ENCODE measurements at places on chromosomes 7 and 10. TPM values are rescaled to one million over a fixed set of nuclear protein-coding genes. Genes with fewer than 3 reads are reported as not detected.

DNA sequence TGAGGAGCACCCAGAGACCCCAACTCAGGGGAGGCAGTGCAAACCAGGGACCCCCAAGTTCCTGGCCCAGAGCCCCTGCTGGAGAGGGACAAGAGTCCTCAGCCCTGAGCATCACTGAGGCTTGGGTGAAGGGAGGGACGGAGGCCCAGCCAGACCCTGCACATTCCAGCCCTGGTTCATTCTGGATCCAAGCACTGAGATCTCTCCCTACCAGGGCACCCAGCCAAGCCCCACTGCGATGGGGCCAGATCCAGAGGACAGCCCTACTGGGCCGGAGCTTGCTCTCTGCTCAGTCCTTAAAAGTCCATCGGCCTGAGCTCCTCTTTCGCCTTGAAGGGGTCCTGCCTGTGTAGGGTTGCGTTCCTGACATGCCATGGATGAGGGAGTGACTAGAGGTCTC lies 40.5 kb upstream of the RABGEF1 start:
- DNase-seq, result peak; percentile 76

GRCh38 chr7:73363225-73364005 lies 35.5 kb downstream of the FKBP6 start:
- DNase-seq, result no peak

GRCh38 chr10:5043716-5044115 lies 40.1 kb upstream of the AKR1C2 start:
- DNase-seq, result no peak

DNA sequence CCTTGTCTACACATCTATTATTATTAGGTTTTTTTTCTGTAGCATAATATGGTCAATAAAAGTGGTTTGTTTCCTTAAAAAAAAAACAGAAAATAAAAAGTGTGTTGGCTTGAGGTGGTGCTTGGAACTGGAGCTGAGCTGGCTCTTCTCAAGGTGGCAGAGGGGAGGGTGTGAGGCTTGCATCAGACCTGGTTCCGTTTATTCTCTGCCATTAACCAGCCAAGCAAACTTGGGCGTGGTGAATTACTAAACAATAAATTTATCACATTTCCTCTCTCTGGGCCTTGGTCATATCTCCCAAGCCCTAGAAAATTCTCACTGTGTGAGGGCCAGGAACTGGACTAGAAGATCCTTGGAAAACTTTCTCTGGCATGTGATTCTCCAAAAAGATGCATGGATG lies 427.5 kb upstream of the MKI67 start:
- DNase-seq, result no peak

GRCh38 chr7:44665531-44666213 lies 59.2 kb downstream of the OGDH start:
- no peak for DNase-seq

- no peak for DNase-seq
These were observed 13.7 kb upstream of the TSPAN15 start for GRCh38 chr10:69437321-69438259.

Gene KCNH2
- total RNA-seq, result not detected

- no peak for DNase-seq
These were observed 563.9 kb upstream of the ADARB2 start for GRCh38 chr10:2301227-2301626.

- no peak for DNase-seq
These were observed 195.5 kb upstream of the CCDC6 start for GRCh38 chr10:60101821-60102220.

DNA sequence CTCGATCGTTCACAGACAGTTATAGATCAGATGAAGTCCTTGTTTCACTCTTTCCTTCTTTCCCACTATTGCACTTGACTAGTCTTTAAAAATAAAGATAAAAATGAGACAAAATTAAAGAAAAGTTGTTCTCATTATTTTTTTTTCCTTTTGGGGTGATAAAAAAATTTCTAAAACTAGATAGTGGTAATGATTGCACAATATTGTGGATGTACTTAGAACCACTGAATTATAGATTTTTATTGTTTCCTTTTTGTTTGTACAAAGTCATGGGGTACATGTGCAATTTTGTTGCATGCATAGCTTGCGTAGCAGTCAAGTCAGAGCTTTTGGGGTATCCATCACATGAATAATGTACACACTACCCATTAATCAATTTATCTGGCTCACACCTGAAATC lies 97.3 kb downstream of the PHTF2 start:
- no peak for DNase-seq

DNA sequence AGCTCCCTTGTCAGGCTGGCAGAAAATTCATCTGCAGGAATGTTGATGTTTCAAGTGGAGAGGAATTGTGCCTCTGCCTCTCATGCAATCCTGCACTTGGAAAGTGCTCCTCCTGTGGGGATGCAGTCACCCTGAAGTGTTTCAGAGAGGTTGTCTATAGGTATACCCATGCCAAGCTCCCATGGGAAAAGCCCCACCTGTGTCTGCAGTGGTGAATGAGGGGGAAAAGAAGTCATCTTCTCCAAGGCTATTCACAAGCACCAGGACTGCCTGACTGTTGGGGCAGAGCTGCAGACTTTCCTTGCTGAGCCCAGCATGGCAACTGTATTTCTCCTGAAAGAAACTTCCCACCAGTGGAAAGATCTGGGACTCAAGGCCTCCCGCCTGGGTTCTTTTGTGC lies 35.5 kb downstream of the GPR22 start:
- no peak for DNase-seq

Gene DRGX
- total RNA-seq, result not detected

Gene BNIP3
- total RNA-seq, result 29.2 TPM

Gene FIGNL1
- total RNA-seq, result 7.6 TPM

Gene ZNF117
- total RNA-seq, result 8.3 TPM

Gene DYNC1I1
- total RNA-seq, result 43.3 TPM

Gene TNRC18
- total RNA-seq, result 198 TPM

- no peak for DNase-seq
These were observed 300.7 kb downstream of the HDAC9 start for GRCh38 chr7:18796216-18796615.

Gene ELOVL3
- total RNA-seq, result not detected

DNA sequence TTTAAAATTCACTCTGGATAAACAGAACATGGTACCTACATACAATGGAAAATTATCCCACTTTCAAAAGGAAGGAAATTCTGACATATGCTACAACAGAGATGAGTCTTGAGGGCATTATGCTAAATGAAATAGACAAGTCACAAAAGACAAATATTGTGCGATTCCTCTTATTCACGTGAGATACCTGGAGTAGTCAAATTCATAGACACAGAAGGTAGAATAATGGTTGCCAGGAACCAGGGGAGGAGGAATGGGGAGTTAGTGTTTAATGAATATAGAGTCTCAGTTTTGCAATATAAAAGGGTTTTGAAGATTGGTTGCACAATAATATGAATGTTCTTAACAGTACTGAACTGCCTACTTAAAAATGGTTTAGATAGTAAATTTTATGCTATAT lies 69.8 kb upstream of the WAC start:
- no peak for DNase-seq

- no peak for DNase-seq
These were observed 91.8 kb upstream of the KLF14 start for GRCh38 chr7:130825819-130826218.

Gene FAM24B
- not detected for total RNA-seq

Gene ANKRD1
- total RNA-seq, result 4.9 TPM

DNA sequence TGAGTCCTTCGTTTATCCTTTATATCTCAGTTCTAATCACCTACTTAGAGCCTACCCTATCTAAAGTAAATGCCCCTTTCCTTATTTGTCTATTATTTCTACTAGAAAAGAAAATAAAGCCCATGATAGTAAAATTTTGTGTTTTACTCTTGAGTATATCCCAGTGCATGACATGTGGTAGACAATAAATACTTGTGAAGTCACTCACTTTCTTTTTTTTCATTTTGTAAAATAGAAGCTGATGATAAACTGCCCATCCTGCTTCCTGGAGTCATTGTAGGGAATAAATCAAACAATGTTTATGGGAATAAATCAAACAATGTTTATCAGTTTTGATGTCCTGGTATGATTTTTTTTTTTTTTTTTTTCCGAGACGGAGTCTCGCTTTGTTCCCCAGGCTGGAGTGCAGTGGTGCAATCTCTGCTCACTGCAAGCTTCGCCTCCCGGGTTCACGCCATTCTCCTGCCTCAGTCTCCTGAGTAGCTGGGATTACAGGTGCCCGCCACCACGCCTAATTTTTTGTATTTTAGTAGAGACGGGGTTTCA lies 36.1 kb downstream of the BTRC start:
- no peak for DNase-seq

- DNase-seq, result peak; percentile 64
These were observed 111.2 kb upstream of the ARHGAP21 start for GRCh38 chr10:24834869-24835268.

Gene AMZ1
- total RNA-seq, result 5.8 TPM

Gene SFTPA1
- total RNA-seq, result not detected

- no peak for DNase-seq
These were observed 13.0 kb upstream of the BAMBI start for GRCh38 chr10:28664369-28664740.

Gene RBM20
- 2.3 TPM for total RNA-seq

Gene CHN2
- total RNA-seq, result 0.64 TPM

- no peak for DNase-seq
These were observed 2.7 kb downstream of the COBL start for GRCh38 chr7:51313738-51314425.

Gene CYP2C19
- not detected for total RNA-seq

GRCh38 chr10:33314811-33315561 lies 19.5 kb downstream of the NRP1 start:
- no peak for DNase-seq

GRCh38 chr10:6036861-6037321 lies 25.3 kb downstream of the IL2RA start:
- DNase-seq, result peak; percentile 57

DNA sequence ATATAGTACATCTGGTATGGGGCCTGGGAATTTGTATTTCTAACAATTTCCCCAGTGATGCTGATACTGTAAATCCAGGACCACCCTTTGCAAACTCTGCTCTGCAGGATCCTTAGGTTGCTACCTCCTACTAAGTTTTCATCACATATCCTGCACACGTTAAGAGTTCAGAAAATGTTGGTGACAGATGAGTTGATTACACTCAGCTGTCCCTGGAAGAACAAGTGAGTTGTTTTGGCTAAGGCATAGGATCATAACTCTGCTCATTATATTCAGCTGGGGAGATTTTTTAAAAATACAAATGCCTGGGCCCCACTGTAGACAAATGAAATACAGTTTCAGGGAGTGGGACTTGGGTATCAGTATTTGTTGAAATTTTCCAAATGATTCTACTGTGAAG lies 274.6 kb upstream of the HABP2 start:
- DNase-seq, result no peak

DNA sequence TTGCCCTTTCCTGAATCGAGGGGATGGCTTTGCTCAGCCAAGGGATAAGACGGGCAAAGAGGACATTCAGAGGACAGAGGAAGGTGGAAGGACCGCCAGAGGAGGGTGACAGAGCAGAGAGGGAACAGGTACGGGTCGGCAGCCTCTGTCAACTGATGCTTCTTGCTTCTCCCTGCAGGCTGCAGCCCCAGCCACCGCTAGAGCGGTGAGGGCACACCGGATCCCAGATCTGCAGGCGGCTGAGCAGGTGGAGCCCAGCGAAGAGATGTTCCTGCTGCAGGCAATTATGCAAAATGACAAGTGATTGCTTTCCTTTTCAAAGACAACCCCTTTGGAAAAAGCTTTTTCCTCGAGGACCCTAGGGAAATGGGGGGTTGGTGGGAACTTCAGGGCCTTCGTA lies 181.9 kb upstream of the ANKRD30A start:
- no peak for DNase-seq

Gene MMD2
- not detected for total RNA-seq

Gene OR2AE1
- not detected for total RNA-seq

DNA sequence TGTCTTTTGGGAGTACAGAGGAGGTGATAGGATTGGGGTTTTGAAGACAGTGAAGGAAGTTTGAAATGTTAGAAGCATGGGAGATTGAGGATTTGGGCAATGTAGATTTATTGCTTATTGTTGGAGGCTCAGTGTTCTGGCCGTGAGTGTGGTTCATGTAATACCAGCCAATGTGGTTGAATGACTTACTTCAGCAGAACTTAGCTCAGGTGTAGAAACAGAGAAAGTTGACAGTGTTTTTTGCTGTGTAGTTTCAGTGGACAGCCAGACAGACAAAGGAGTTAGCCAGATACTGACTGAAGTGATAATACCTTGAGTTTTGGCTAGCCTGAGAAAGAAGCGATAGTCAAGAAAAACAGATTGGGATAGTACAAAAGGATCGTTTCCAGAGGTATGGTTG lies 88.5 kb downstream of the AHCYL2 start:
- DNase-seq, result no peak

- DNase-seq, result no peak
These were observed 95.3 kb downstream of the ZNF22 start for GRCh38 chr10:45096001-45096400.

Gene TMEM196
- not detected for total RNA-seq

Gene IKZF1
- total RNA-seq, result not detected

Gene WDFY4
- not detected for total RNA-seq

GRCh38 chr7:24854866-24855265 lies 97.6 kb upstream of the GSDME start:
- DNase-seq, result no peak

Gene TMEM176A
- not detected for total RNA-seq

- DNase-seq, result no peak
These were observed 191.5 kb downstream of the REEP3 start for GRCh38 chr10:63712717-63713115.
